ENCODE measurements at places on chromosomes 16 and 17.
A peak's percentile ranks its signal among the peaks of the same experiment; 100 is the strongest.

DNA sequence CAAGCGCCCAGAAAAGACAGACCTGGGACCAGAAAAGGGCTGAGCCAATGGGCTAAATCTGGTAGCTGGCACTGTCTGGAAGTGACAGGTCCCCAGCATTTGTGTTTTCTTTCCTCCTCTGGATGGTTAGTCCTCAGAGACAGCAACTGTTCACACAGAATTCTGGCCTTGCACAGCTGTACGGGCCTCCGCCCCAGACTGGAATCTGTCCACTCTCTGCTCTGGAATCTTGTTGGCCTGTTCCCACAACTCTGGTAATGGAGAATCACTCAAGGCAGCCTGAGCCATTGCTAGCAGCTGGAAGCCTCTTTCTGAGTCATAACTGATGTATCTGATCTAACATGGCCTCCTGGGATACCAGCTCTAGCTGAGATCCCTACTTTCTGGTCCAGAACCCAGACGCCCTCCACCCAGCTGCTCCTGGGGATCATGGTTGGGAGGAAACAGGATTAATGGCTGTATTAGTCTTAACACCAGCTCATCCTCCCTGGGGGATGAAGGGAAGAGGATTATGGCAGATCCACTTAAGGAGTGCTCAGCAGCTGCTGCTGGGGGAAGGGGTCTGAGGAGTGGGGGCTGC lies 9.1 kb downstream of the ZNF668 start:
- no peak for DNase-seq

DNA sequence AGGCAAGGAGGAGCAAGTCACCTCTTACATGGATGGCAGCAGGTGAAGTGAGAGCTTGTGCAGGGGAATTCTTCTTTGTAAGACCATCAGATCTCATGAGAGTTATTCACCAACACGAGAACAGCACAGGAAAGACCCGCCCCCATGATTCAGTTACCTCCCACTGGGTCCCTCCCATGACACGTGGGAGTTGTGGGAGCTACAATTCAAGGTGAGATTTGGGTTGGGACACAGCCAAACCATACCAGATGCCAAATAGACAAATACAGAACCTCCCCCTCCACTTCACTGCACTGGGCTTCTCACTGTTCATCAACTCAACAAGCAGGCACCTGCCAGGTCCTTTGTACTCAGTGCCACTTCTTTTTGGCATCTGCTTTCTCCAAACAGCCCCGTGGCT lies 100.2 kb downstream of the WSCD1 start:
- DNase-seq, result no peak

DNA sequence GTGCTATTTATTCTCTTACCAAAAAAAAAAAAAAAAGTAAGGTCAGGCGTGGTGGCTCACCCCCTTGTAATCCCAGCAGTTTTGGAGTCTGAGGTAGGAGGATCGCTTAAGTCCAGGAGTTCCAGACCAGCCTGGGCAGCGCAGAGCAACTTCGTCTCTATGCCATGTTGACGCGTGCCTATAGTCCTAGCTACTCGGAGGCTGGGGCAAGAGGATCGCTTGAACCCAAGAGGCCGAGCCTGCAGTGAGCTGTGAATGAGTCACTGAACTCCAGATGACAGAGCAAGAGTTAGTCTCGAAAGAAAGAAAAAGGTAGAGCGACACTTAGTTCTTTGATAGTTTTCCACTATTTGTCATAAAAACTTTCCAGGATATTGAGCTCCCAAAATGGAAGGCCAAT lies 1.4 kb upstream of the TENT4B start:
- DNase-seq, result no peak

DNA sequence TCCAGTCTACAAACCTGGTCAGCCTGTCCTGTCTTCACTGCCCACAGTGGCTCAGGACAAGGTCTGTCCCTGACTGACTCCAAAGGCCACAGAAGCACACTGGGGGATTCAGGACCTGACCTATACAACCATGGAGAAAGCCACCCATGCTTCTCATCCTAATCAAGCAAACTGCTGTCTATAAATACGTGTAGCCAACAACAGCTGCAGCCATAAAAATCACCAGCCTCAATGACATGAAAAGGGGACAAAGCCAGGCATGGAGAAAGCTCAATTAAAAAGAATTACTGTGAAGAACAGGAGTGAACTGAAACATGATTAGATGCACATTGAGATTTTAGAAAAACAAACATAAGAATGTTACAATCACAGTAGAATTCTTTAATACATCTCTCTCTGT lies 170.1 kb downstream of the CDK5R1 start:
- no peak for DNase-seq

DNA sequence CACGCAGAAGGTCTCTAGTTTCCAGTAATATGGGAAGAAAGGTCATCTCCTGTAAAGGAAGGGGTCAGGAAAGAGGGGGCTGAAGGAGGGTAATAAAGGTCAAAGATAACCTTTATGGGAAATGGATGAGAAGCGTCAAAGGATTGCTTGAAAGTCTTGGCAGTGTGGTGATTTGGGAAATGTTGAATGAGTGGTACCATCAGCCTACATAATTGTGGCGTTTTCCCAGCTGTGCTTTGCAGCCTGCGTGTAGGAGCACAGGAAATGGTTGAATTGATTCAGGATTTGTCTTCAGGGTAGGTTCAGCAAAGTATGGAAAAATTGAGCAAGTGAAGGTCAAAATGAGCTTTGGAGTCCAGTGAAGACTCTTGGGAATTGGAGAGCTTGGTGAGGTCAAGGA lies 115.8 kb upstream of the NOL11 start:
- no peak for DNase-seq

DNA sequence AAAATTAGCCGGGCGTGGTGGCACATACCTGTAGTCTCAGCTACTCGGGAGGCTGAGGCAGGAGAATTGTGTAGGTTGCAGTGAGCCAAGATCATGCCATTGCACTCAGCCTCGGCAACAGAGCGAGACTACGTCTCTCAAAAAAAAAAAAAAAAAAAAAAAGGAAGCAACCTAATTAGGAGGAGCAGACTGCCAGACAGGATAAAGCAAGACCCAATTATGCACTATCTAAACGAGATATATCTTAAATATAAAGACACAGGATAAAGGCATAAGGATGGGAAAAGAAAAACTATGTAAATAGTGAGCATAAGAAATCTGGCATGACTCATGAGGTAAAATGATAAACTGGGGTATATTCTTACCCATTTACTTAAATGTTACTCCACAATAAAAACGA lies 4.9 kb downstream of the TXNDC11 start:
- DNase-seq, result no peak

DNA sequence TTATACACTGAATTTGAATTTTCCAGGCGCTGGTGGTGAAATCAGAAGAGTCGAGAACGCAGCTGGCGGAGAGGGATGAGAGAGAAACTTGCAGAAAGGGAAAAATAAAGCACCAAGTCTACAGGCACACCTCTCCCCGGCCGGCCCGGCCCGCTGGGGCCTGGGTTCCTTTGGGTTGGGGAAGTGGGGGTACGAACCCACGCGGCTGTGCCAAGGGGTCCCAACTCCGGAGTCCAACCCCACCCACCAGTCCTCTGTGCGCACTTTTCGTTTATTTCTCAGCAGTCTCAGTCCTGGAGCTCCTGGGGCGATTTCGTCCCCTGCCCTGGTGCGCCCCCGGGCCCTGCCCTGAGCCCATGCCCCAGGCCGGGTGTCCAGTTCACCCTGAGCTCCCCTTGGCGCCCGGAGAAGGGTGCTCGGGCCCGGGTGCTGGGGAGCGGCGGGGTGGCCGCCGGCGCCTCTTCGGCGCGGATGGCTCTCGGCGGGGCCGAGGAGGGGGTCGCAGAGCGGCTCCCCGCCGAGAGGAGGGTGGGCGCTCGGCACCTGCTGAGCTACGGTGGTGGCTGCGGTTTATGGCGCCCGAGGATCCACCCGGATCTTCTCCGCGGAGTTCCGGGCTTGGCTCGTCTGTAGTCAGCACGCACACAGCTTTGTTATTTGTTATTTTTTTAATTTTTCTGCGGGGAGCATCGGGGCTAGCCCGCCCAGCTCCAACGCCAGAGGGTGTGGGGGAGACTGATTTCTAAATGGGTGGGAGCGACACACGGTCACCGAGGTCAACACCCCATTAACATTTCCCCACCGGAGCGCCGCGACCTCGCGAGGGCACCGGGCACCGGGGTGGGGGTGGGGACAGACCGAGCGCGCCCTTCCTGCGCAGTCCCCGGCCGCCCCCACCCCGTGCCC lies 15.7 kb upstream of the CBX8 start:
- DNase-seq, result no peak

- no peak for DNase-seq
These were observed 16.3 kb downstream of the USP31 start for GRCh38 chr16:23132775-23133463.

GRCh38 chr16:87647431-87648185 lies 45.3 kb downstream of the JPH3 start:
- DNase-seq, result no peak

DNA sequence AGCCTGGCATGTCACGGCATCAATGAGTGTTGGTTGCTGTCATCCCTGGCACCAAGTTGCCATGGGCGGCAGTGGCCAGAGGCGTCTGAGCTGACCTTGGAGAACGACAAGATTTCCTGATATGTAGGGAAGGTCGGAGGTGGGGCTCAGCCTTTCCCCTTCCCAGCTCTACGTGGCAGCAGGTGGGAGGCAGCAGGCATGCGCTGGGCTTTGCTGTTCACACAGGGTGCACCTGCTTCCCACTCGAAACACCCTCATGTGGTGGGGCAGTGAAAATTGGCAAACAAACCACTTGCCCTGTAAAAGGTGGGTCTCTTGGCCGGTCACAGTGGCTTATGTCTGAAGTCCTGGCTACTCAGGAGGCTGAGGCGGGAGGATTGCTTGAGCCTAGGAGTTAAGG lies 12.3 kb upstream of the TFAP4 start:
- no peak for DNase-seq

GRCh38 chr16:3580686-3581085 lies 3.5 kb upstream of the NLRC3 start:
- no peak for DNase-seq

- DNase-seq, result no peak
These were observed 22.5 kb downstream of the TIMM22 start for GRCh38 chr17:1019451-1019850.

GRCh38 chr16:14240219-14240843 lies 169.2 kb downstream of the MRTFB start:
- no peak for DNase-seq

DNA sequence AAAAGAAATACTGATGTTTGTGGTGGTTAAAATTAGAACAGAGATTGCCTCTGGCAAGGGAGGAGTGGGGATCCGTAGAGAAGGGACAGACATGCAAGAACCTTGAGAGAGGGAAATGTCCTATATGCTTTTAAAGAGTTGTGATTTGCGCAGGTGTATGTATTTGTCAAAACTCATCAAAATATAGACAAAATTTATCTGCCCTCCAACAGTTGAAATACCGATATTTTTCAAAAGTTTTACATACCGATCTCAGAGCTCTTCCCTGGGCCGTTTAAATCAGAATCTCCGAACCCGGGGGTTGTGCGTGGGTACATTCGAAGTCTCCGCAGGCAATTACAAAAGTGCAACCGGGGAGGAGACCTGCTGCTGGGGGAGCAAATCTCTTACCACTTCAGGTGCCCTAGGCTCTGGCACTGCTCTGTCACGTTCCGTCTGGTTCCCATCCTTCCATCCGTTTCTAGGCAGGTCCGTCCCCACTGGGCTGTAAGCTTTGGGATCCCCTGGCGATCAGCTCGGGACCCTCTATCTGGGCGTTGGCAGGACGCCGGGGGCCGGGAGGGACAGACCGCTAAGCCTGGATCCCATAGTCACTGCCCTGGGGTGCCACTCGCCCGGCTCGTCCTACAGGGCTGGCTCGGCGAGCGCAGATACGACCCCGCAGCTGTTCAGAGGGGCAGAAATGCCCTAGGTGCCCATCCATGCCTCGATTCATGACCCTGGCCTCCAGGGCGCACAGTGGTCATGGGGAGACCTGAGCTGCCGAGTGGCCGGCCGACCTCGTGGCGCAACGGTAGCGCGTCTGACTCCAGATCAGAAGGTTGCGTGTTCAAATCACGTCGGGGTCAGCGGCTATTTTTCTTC lies 4.2 kb downstream of the BORCS6 start:
- peak; percentile 96 for DNase-seq

- no peak for DNase-seq
These were observed 20.4 kb downstream of the SOCS1 start for GRCh38 chr16:11235703-11235991.

- no peak for DNase-seq
These were observed 17.1 kb downstream of the FOXK2 start for GRCh38 chr17:82536512-82537201.

- no peak for DNase-seq
These were observed 50.3 kb upstream of the B4GALNT2 start for GRCh38 chr17:49082231-49082630.

- no peak for DNase-seq
These were observed 348.3 kb downstream of the CPPED1 start for GRCh38 chr16:12455287-12455798.

GRCh38 chr16:49858200-49859124 lies 2.5 kb upstream of the ZNF423 start:
- no peak for DNase-seq

- DNase-seq, result no peak
These were observed 1.1 kb upstream of the CD19 start for GRCh38 chr16:28930652-28931051.

DNA sequence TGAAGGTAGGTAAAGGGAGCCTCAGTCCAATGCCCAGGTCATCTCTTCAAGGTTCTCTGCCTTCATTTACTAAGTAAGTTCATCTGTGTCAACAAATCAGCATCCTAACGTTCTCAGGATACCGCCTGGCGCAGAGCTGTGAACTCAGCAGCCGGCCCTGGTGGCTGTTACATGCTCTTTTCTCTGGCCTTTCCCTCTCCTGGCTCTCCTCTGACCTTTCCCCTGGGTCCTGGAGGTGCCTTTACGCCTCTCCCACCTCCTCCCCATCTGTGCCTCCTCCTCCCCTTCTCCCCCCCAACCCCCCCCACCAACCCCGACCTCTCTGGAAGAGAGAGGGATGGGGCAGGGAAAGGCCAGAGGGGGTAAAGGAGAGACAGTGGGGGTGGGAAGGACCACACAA lies 19.5 kb downstream of the COTL1 start:
- DNase-seq, result no peak

DNA sequence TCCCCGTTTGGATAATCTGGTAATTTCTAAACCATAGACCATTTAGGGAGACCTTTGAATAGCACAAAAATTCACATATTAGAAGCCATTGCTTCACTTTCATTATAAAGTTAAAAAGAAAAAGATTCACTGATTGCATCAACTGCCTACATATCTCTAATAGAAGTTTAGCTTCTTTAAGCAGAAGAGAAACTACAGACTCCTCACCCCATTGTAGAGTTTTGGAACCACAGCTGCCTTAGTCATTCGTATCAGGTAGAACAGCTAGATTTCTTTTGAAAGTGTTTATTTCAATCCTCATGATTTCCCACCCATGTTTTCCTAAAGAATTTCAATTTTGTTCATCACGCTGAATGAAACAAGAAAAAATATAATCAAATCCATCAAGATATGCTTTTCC lies 144.8 kb downstream of the CDH8 start:
- DNase-seq, result no peak

GRCh38 chr17:10661437-10661836 lies 4.3 kb upstream of the MYH3 start:
- no peak for DNase-seq

DNA sequence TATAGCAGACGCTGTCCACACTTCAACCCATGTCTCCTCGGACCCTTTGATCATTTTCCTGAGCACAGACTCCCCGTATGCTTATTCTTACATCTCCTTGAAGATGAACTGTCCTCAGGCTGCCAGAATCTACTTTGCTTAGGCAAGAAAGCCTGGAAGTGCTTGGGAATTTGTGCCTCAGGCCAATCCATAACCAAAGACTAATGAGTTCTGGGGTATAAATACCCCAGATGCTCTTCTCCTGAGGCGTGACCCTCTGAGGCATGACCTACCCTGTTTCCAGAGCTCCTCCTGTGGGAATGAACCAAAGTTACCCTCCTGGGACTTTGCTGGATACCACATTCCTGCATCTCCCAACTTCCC lies 10.1 kb upstream of the TEKT3 start:
- no peak for DNase-seq

Data from stimulated activated CD8-positive, alpha-beta memory T cell treated with anti-CD3 and anti-CD28 coated beads, Interleukin-4, amount 100 ng/mL, for 4 hours (primary cell).